Sigmoid colon (tissue), 7 donors: ENCODE measurements at places on chromosomes 4 and X.

- H3K4me3 ChIP-seq, result no peak overlapping the region
- H3K27me3 ChIP-seq, result no peaks in the 10 kb centered on the region
- H3K27ac ChIP-seq, result no peak overlapping the region
- no peaks in the 10 kb centered on the region for H3K36me3 ChIP-seq
Observed at GRCh38 chr4:127521463-127521862, 111.3 kb upstream of the INTU start.

DNA sequence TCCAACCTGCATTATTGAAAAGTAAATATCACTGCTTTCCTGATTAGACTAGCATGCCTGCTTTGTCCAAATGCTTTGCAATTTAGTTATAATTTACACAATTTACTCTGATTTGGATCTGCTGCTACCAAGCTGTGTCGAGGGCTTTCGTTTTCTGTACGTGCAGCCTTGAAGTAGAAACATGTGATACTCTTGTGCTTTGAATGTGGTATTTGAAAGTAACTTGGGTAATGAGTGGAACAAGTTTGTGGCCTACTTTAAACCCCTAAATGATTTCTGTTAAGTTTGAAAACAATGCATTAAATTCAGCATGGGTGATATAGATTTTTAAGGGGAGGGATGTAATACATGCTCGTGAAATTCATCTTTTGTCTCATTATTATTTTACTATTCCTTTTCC is 240.7 kb downstream of the IQCM start:
- H3K27ac ChIP-seq, result no peak overlapping the region
- H3K4me3 ChIP-seq, result no peak overlapping the region
- no peaks in the 10 kb centered on the region for H3K36me3 ChIP-seq
- H3K27me3 ChIP-seq, result no peaks in the 10 kb centered on the region
- H3K4me1 ChIP-seq, result no peaks in the 10 kb centered on the region
- DNase-seq, result no peak

DNA sequence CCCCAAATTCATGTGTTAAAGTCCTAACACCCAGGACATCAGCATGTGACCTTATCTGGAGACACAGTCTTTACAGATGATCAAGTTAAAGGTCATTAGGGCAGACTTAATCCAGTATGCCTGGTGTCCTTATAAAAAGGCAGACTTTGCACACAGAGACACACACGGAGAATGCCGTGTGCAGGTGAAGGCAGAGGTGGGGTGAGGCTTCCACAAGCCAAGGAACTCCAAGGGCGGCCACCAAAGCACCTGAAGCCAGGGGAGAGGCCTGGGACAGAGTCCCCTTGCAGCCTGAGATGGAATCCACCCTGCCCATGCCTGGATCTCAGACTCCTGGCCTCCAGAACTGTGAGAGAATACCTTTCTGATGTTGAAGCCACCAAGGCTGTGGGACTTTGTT is 26.1 kb upstream of the SORCS2 start:
- H3K27ac ChIP-seq, result no peak overlapping the region
- DNase-seq, result peak; percentile 13
- no peaks in the 10 kb centered on the region for H3K27me3 ChIP-seq
- no peak overlapping the region for H3K4me3 ChIP-seq
- no peaks in the 10 kb centered on the region for H3K36me3 ChIP-seq
- H3K4me1 ChIP-seq, result no peaks in the 10 kb centered on the region

GRCh38 chr4:83028976-83029375 is 6.0 kb upstream of the COPS4 start:
- H3K36me3 ChIP-seq, result no peaks in the 10 kb centered on the region
- no peak for DNase-seq
- H3K27me3 ChIP-seq, result no peaks in the 10 kb centered on the region
- no peak overlapping the region for H3K4me3 ChIP-seq
- H3K27ac ChIP-seq, result no peak overlapping the region

GRCh38 chr4:98517218-98518021 is 141.0 kb downstream of the TSPAN5 start:
- no peaks in the 10 kb centered on the region for H3K36me3 ChIP-seq
- peaks cover 36% of the 10 kb centered on the region for H3K4me1 ChIP-seq
- H3K27ac ChIP-seq, result no peak overlapping the region
- no peak for DNase-seq
- no peaks in the 10 kb centered on the region for H3K27me3 ChIP-seq

GRCh38 chr4:36509845-36510244 is 228.4 kb downstream of the DTHD1 start:
- no peaks in the 10 kb centered on the region for H3K27me3 ChIP-seq
- DNase-seq, result no peak
- no peak overlapping the region for H3K4me3 ChIP-seq
- no peaks in the 10 kb centered on the region for H3K4me1 ChIP-seq
- H3K27ac ChIP-seq, result no peak overlapping the region

DNA sequence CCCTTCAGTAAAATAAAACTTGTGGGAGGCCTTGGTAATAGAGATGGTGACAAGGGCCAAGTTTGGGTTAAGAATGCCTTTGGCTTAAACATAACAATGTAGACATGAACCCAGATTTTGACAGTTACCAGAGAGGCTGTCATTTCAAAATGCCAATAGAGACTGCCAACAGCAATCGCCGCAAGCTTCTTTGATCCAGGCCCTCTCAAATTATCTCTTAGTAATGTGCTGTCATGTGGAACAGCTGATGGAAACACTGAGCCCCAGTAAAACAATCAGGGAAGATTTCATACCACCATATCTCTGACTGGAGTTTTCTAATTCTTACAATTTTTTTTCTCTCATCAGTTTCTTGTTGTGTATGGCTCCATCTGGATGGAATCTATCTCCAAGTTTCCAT is 80.5 kb downstream of the ZNF330 start:
- no peaks in the 10 kb centered on the region for H3K36me3 ChIP-seq

GRCh38 chr4:83828601-83829000 is 292.7 kb downstream of the GPAT3 start:
- no peaks in the 10 kb centered on the region for H3K27me3 ChIP-seq
- no peak overlapping the region for H3K4me3 ChIP-seq
- no peaks in the 10 kb centered on the region for H3K4me1 ChIP-seq
- no peak overlapping the region for H3K27ac ChIP-seq
- no peaks in the 10 kb centered on the region for H3K36me3 ChIP-seq

- no peaks in the 10 kb centered on the region for H3K4me1 ChIP-seq
- DNase-seq, result no peak
- no peak overlapping the region for H3K4me3 ChIP-seq
- H3K27ac ChIP-seq, result no peak overlapping the region
Observed at GRCh38 chrX:53266914-53267313, 14.5 kb downstream of the IQSEC2 start.

- no peaks in the 10 kb centered on the region for H3K36me3 ChIP-seq
- no peak overlapping the region for H3K27ac ChIP-seq
- DNase-seq, result no peak
- no peak overlapping the region for H3K4me3 ChIP-seq
- H3K27me3 ChIP-seq, result peaks cover 2% of the 10 kb centered on the region
- no peaks in the 10 kb centered on the region for H3K4me1 ChIP-seq
Observed at GRCh38 chr4:1556541-1557220, 127.4 kb downstream of the FAM53A start.

GRCh38 chrX:56029691-56030090 is 202.5 kb upstream of the KLF8 start:
- no peak overlapping the region for H3K27ac ChIP-seq
- no peaks in the 10 kb centered on the region for H3K36me3 ChIP-seq
- H3K4me1 ChIP-seq, result no peaks in the 10 kb centered on the region

DNA sequence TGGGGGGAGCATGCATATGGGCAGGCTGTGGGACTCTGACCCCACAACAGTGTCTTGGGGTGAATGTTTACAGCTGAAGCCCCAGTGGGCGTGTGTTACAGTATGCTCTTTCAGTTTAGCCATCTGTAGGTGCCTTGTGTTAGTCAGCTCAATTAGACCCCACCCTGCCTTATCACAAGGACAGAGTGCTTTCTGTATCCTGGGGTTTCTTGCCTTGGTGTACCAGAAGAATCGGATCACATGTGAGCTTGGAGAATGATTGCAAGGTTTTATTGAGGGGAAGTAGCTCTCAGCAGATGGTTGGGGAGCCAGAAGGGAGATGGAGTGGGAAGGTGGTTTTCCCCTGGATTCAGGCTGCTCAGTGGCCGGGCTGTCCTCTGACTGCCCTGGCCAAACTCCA is 27.3 kb downstream of the SH3BGRL start:
- H3K4me3 ChIP-seq, result no peak overlapping the region
- H3K27me3 ChIP-seq, result no peaks in the 10 kb centered on the region
- no peak for DNase-seq
- no peaks in the 10 kb centered on the region for H3K36me3 ChIP-seq

GRCh38 chr4:117420948-117421347 is 335.6 kb upstream of the TRAM1L1 start:
- no peak overlapping the region for H3K4me3 ChIP-seq
- no peak for DNase-seq
- H3K27me3 ChIP-seq, result no peaks in the 10 kb centered on the region
- H3K36me3 ChIP-seq, result no peaks in the 10 kb centered on the region

DNA sequence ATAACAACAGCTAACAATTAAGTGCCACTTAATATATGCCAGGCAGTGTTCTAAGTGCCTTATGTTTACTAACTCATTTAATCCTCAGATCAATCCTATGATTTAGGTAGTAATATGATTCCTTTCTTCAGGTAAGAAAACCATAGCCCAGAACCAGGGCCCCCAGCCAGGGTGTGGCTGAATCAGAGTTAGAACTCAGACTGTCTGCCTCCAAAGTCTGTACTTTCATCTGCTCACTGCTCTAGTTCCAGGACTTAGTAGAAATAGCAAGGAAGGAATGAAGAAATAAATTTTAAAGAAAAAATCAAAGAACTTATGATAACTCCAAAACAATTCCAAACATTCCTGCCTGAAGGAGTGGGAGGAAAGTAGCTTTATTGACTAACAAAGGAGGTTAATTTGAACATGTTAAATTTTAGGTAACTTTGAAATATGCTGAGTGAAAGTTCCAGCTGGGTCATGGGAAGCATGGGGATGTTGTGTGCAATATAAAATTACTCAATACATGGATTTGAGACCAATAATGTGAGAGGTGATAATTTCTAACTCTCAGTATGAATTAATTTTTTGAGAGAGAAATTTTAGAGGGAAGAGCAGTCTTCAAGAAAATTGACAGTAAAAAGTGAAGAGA is 8.8 kb upstream of the ADH1C start:
- H3K36me3 ChIP-seq, result no peaks in the 10 kb centered on the region
- H3K27ac ChIP-seq, result peak overlapping the region; percentile 11
- H3K4me1 ChIP-seq, result no peaks in the 10 kb centered on the region
- H3K4me3 ChIP-seq, result no peak overlapping the region

DNA sequence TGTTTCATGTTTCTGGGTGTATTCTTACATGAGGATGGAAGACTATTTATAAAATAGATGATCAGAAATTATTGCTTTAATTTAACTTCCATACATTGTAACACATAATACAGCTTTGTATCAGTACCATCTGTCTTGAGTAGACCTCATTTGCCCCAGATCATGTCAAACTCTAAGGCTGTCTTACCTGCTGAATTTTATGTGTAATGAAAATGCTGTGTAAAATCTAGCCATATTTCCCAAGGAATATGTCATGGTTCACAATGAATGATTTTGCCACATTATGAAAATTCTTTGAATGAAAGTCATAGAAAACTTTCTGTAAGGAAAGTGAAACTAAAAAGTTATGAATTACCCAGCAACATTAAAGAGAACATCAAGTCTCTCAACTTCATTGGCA is 7.4 kb downstream of the BDH2 start:
- H3K4me1 ChIP-seq, result peaks cover 2% of the 10 kb centered on the region
- no peak overlapping the region for H3K27ac ChIP-seq
- peaks cover 14% of the 10 kb centered on the region for H3K36me3 ChIP-seq
- no peaks in the 10 kb centered on the region for H3K27me3 ChIP-seq

- peak; percentile 54 for DNase-seq
- H3K27ac ChIP-seq, result no peak overlapping the region
- H3K36me3 ChIP-seq, result no peaks in the 10 kb centered on the region
- H3K27me3 ChIP-seq, result no peaks in the 10 kb centered on the region
Observed at GRCh38 chr4:629915-630641, 4.7 kb downstream of the PDE6B start.

GRCh38 chrX:114583646-114584374 is at the start of gene HTR2C:
TSS of gene HTR2C (plus strand) at chrX:114584086. CDS start at chrX:114726937, 142,851 bp downstream.
- no peak within 1 kb of the TSS for H3K4me3 ChIP-seq
- DNase-seq, result no peak
- H3K4me1 ChIP-seq, result no peaks in the 10 kb centered on the region
- H3K27ac ChIP-seq, result no peak within 1 kb of the TSS
- peaks cover 41% of the 10 kb centered on the region for H3K27me3 ChIP-seq
- no peaks in the 10 kb centered on the region for H3K36me3 ChIP-seq

DNA sequence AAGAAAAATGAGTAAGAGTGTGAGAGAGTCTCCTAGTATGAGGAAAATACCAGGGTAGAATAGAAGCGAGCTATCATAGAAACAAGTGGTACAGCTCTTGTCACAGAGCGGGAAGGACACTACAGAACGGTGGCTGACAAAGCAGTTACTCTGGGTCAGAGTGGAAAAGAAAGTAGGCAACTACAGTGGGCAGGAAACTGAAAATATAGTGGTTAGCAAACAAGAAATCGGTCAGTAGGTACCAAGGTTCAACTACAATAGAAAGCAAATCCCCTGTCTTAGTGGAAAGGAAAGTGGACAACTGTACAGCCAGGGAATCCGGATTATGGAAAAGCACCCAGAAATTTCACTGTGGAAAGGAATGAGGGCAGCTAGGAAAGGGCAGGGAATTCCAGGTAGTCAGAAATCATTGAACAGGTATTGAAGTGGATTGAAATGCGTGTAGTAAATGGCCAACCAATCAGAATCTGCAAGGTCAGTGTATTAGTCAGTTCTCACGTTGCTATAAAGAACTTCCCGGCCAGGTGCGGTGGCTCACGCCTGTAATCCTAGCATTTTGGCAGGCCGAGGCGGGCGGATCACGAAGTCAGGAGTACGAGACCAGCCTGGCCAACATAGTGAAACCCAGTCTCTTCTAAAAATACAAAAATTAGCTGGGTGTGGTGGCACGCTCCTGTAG is 219.6 kb upstream of the DIAPH2 start:
- no peak overlapping the region for H3K4me3 ChIP-seq
- H3K27ac ChIP-seq, result no peak overlapping the region
- no peak for DNase-seq

- H3K36me3 ChIP-seq, result no peaks in the 10 kb centered on the region
- H3K27ac ChIP-seq, result no peak overlapping the region
- no peaks in the 10 kb centered on the region for H3K4me1 ChIP-seq
- no peak for DNase-seq
- no peaks in the 10 kb centered on the region for H3K27me3 ChIP-seq
Observed at GRCh38 chrX:1914606-1915365, 299.9 kb downstream of the ASMT start.

- DNase-seq, result no peak
- H3K36me3 ChIP-seq, result no peaks in the 10 kb centered on the region
- H3K27ac ChIP-seq, result no peak overlapping the region
- H3K4me3 ChIP-seq, result no peak overlapping the region
- H3K4me1 ChIP-seq, result no peaks in the 10 kb centered on the region
Observed at GRCh38 chr4:57989430-57989829, 879.2 kb upstream of the IGFBP7 start.

GRCh38 chr4:77201343-77201742 is 44.3 kb downstream of the CCNG2 start:
- DNase-seq, result no peak
- no peaks in the 10 kb centered on the region for H3K36me3 ChIP-seq

GRCh38 chr4:85402371-85402770 is 72.6 kb upstream of the ARHGAP24 start:
- no peaks in the 10 kb centered on the region for H3K4me1 ChIP-seq
- H3K27me3 ChIP-seq, result no peaks in the 10 kb centered on the region
- no peaks in the 10 kb centered on the region for H3K36me3 ChIP-seq
